Testis (tissue), 5 donors: ENCODE measurements at places on chromosomes 5 and 9.

DNA sequence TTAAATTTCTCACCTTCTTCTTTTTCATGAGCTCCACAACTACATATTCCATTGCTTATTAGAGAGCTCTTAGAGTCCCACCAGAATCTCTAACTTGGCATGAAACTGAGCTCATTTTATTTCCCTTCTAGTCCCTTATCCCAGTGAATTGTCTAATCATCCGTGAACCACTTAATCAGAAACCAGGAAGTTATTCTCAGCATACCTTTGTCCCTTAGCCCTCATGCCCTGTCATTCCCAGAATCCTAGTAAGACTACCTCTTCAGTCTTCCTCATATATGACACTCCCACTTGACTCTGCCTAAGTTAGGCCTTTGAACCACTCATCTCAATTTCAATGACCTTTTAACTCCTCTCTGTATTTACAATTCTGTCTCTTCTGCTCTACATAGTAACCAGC is 93.0 kb upstream of the PAPPA start:
- no peak for DNase-seq
- H3K36me3 ChIP-seq: no peaks in the 10 kb centered on the region
- no peak overlapping the region for H3K27ac ChIP-seq
- no peaks in the 10 kb centered on the region for H3K4me1 ChIP-seq

- no peak overlapping the region for H3K4me3 ChIP-seq
- H3K4me1 ChIP-seq: peaks cover 12% of the 10 kb centered on the region
Measured at GRCh38 chr9:124347968-124348358, 67.3 kb downstream of the PSMB7 start.

- H3K4me1 ChIP-seq: no peaks in the 10 kb centered on the region
- no peak for DNase-seq
- no peak overlapping the region for H3K27ac ChIP-seq
- no peaks in the 10 kb centered on the region for H3K27me3 ChIP-seq
Measured at GRCh38 chr5:58974083-58974482, 391.2 kb downstream of the RAB3C start.

DNA sequence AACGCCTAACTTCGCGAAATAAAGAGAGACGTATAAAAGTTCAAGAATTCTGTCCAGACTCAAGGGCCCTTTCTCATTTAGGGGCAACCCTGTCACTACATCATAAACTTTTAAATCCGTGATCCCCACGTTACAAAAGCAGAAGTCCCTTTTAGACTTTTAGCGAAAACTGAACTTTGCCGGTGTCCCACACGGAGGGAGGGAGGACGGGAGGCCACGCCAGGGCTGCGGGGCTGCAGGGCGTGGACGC is 515 bp upstream of the F2R start:
- H3K36me3 ChIP-seq: no peaks in the 10 kb centered on the region
- H3K27ac ChIP-seq: no peak overlapping the region
- no peaks in the 10 kb centered on the region for H3K27me3 ChIP-seq
- no peak for DNase-seq
- peaks cover 6% of the 10 kb centered on the region for H3K4me1 ChIP-seq
- peak overlapping the region; percentile 77 for H3K4me3 ChIP-seq

DNA sequence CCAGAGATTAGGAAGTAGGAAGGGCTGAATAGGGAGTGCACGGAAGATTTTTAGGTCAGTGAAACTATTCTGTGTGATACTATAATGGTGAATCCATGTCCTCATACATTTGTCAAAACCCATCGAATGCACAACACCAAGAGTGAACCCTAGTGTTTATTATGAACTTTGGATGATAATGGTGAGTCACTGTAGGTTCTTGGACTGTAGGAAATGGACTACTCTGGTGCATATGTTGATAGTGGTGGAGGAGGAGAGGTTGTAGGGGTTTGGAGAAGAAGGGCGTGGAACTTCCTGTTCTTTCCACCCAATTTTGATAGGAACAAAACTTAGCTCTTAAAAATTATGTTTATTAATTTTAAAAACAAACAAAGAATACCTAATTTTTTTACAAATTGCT is 14.3 kb downstream of the CTSL start:
- H3K27me3 ChIP-seq: no peaks in the 10 kb centered on the region
- no peak overlapping the region for H3K27ac ChIP-seq
- no peaks in the 10 kb centered on the region for H3K4me1 ChIP-seq
- H3K4me3 ChIP-seq: no peak overlapping the region
- no peaks in the 10 kb centered on the region for H3K36me3 ChIP-seq

DNA sequence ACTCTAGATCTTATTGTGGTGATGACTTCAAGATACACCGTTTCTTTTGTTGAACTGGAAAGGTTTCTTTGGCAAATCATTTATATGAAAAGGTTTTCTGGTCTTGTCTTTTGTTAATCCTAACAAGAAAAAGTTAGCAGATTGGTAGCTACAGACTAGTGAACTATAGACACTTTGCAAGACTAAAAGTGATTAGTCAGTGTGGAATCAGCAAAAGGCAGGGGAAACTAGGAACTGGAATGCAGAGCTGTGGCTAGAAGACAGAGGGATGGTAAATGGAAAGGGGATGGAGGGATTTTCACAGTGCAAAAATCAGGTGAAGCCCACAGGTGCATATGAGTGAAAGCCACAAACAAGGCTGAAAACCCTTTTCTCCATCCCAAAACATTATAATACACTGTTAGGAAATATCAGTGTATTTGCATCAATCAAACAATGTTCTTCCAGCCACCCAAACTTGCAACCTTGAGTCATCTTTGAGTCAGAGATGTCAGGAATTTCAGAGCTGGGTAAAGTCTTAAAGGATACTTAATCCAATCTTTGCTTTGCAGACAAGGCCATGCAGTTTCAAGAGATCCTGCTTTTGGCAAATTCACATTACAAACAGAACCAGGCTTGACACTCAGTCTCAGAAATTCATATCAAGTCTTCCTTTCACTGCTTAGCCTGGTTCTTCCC is 52.7 kb downstream of the PLK2 start:
- DNase-seq: no peak
- no peaks in the 10 kb centered on the region for H3K36me3 ChIP-seq
- no peaks in the 10 kb centered on the region for H3K27me3 ChIP-seq
- no peaks in the 10 kb centered on the region for H3K4me1 ChIP-seq

DNA sequence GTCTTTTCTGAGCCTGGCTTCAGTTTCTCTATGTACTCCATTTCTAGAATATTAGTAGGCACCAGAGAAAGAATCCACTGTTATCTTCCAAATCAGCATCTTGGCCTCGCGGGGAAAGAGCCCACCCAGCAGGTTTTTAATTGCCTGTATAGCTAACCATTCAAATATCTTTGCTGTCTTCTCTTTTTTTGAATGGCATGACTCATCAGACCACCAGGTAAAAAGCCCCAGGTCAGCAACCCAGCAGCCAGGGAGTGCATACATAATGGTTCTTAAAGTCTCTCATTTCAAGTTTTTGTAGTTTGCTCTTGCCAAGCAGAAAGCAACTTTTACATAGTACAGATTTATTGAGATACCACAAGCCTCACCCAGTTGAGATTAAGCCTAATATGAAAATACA is 50.7 kb downstream of the TMEM167A start:
- H3K27ac ChIP-seq: no peak overlapping the region
- H3K4me3 ChIP-seq: no peak overlapping the region
- no peaks in the 10 kb centered on the region for H3K4me1 ChIP-seq

DNA sequence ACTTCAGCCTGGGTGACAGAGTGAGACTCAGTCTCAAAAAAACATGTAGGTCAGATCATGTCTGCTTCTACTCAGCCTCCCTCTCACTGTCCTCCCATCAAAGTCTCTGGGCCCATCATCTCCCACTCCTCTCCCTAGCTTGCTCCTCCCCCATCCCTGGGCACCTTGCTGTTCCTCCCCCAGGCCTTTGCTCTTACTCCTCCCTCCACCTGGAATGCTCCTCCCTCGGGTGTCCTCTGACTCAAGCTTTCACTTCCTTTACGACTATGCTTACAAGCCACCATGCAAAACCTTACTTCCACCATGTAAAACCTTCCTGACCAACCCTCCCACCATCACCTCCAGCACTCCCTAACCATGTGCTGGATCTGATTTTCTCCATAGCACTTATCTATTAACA is 51.5 kb downstream of the MTMR12 start:
- peak overlapping the region; percentile 68 for H3K27ac ChIP-seq
- no peaks in the 10 kb centered on the region for H3K36me3 ChIP-seq
- H3K4me1 ChIP-seq: peaks cover 25% of the 10 kb centered on the region
- no peak overlapping the region for H3K4me3 ChIP-seq
- DNase-seq: no peak
- H3K27me3 ChIP-seq: no peaks in the 10 kb centered on the region

DNA sequence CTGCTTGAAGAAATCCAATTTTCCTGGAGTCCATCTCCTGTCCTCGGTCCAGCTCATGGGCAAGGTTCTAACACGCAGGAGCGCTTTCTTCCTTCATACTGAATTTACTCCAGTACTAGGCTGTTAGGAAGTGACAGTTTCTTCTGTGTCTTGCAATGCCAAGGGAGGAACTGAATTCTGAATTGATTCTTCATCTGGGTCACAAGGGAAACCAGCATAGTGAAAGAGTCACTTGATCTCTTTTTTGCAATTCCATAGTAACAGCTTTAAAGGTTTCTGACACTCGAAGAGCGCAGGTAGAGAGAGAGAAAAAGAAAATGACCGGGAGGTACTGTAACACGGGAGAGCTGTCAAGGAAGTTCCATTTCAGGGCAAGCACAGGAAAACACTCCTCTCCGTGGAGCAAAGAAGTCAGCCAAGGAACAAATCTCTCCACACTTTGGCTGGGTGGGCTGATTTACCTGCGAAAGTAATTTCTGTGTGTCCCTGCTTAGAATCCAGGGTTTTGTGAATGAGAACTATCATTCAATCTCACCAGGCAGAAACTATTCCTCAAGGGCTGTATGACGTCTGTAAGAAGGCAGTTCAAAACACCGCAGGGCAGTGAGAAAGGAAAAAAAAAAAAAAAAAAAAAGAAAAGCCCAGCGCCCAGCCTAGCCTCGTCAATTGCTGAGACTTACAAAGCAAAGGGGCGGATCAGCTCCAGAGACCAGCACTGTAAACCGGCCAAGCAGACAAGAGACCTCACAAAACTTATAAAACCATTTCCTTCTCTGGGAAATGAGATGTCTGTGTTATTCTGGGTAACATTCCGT is 617.8 kb downstream of the PDE4D start:
- DNase-seq: peak; percentile 18
- H3K4me3 ChIP-seq: no peak overlapping the region
- no peaks in the 10 kb centered on the region for H3K27me3 ChIP-seq
- no peaks in the 10 kb centered on the region for H3K36me3 ChIP-seq

DNA sequence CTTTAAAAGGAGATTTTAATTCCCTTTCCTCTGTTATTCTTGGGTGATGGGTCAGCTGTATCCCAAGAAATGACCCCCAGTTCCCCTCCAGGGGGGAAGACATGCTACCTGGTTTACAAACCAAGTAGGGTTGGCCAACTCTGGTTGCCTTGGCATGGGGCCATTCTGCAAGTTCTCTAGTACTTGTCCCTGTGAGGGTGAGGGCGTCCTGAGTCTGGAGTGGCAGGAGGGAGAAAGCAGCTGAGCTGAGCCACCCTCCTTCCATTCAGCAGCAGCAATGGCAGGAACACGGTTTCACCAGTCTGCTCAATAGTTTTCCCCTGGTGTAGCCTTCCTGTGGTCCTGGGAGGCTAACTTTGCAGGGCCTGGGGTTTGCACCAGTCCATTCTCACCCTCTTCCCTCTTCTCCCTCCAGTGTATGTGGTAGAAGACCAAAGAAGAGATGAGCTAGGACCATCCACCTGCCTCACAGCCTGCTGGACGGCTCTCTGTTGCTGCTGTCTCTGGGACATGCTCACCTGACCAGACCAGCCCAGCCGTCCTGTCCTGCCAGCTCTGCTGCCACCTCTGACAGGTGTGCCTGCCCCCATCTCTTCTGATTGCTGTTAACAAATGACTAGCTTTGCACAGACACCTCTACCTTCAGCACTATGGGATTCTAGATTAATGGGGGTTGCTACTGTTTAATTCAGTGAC is 59.9 kb downstream of the PFDN1 start:
- peaks cover 36% of the 10 kb centered on the region for H3K4me1 ChIP-seq
- no peak overlapping the region for H3K4me3 ChIP-seq
- H3K36me3 ChIP-seq: no peaks in the 10 kb centered on the region
- DNase-seq: no peak

DNA sequence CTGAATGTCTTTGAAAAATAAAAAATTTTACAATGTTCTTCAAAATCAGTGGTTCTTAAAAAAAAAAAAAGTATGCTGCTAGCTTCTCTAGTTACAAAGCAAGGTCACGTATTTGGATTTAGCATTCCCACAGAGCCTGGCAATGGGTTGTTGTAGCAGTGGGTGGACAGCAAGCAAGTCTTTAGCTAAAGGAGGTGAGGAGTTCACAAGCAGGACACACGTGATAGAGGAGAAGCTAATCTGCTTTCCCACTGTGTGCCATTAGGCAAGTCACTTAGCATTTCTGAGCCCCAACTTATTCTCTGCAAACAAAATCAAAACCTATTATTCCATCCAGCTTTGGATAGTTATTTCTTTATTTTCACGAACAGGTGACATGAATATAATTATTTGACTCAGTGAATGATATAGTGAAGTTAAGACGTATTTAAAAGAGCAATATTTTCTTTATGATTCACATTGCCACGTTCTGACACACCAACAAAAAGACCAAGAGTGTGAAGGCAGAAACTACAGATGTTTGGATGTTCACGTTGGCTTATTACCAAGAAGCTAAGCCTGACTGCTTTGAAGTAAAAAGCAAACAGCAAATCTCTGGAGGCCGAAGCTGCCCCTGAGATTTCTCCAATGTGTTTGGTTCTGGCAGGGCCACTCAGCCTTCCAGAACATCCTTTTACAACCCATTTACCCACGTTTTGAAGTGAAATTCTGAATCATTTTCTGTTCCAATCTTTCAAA is 612.1 kb upstream of the CDH6 start:
- H3K27ac ChIP-seq: no peak overlapping the region
- no peaks in the 10 kb centered on the region for H3K36me3 ChIP-seq
- H3K4me1 ChIP-seq: no peaks in the 10 kb centered on the region
- H3K4me3 ChIP-seq: no peak overlapping the region
- DNase-seq: no peak

GRCh38 chr5:14250084-14250695 is 107.0 kb downstream of the TRIO start:
- no peak overlapping the region for H3K4me3 ChIP-seq
- H3K4me1 ChIP-seq: peaks cover 10% of the 10 kb centered on the region
- H3K36me3 ChIP-seq: no peaks in the 10 kb centered on the region
- H3K27ac ChIP-seq: peak overlapping the region; percentile 44
